Left renal pelvis (tissue), 4 donors: ENCODE measurements at places on chromosomes 3 and 15.
A peak's percentile ranks its signal among the peaks of the same experiment; 100 is the strongest.

- DNase-seq: no peak
These were observed 125.4 kb downstream of the MEGF11 start for GRCh38 chr15:66128116-66128680.

- no peak for DNase-seq
These were observed 27.2 kb downstream of the PIK3CA start for GRCh38 chr3:179175358-179175757.

DNA sequence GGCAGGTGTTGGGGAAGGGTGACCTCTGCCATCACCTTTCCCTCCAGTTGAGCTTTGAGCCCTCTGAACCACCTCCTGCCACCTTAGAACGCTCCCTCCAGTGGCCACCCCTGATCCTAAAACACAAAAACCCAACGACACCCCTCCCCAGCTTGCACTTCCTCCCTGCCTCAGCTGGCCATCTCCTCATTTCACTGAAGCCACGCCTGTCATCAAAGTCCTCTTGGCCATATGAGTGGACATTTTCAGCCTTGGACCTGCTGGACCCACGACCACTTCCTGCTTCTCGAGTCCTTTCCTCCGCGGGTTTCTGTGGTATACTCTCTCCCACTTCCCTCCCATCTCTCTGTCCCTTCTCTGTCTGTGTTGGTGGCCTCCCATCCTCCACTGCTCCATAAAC is 48.5 kb upstream of the NR2C2 start:
- DNase-seq: no peak

GRCh38 chr15:39976291-39977274 is 42.7 kb downstream of the EIF2AK4 start:
- DNase-seq: peak; percentile 55

DNA sequence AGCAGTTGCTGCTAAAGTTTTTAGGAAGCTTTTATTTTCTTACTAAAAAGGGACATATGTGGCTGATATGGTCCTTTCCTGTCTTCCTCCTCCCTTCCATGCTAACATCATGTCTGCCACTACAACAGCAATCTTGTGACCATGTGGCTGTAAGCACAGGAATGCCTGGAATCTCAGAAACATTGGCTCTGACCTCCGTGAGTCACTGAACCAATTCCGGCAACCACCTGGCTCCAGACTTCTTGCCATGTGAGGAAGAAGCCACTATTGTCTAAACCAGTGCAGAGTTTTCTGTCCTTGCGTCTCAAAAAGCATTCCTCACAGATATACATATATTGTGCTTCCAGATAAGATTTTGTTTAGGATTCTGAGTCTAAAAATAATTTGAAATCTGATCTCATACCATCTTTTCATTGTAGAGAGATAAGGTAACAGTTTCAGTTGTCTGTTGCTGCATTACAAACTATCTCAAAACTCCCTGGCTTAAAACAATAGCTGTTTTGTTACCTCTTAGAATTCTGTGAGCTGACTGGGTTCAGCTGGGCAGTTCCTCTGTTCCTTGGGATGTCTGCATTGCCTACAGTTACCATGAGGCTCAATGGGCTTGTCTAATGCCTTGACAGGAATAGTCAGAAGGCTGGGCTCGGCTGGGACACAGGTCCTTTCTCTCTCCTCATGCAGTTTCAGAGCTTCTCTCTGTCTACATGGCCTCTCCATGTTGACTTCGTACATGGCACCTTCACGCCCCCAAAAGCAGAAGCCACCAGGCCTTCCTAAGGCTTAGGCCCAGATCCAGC is 77.3 kb upstream of the MAGI1 start:
- DNase-seq: peak; percentile 47

GRCh38 chr15:47299846-47300434 is 417.4 kb upstream of the SEMA6D start:
- no peak for DNase-seq

GRCh38 chr3:128492671-128493569 is at the start of gene GATA2:
TSS of gene GATA2 (minus strand) at chr3:128493201. CDS start at chr3:128487031, 6,170 bp downstream.
- no peak for DNase-seq

- DNase-seq: no peak
These were observed 44.1 kb downstream of the LRIG1 start for GRCh38 chr3:66456711-66457173.

GRCh38 chr3:65914032-65914739 is 124.5 kb downstream of the MAGI1 start:
- DNase-seq: no peak

DNA sequence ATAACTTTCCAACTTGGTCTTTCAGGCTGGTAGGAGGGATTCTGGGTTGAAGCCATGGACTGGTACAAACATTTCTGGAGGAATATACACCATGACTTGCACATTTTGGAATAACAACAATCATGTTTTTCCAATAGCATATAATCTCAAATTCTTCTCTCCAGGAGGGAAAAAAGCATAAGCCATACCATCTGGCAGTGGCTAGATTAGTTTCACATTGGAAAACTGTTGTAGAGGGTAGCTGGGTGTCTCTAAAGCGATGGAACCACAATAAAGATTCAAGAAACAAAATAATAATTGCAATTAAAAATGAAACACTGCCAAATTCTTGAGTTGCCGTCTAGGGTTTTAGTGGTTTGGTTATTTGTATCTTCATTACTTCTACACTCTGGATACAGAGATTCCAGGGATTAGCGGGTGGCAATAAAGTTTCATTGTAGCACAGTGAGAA is 278.5 kb upstream of the RASGRP1 start:
- DNase-seq: no peak
